ENCODE measurements at places on chromosomes 1 and 21.

DNA sequence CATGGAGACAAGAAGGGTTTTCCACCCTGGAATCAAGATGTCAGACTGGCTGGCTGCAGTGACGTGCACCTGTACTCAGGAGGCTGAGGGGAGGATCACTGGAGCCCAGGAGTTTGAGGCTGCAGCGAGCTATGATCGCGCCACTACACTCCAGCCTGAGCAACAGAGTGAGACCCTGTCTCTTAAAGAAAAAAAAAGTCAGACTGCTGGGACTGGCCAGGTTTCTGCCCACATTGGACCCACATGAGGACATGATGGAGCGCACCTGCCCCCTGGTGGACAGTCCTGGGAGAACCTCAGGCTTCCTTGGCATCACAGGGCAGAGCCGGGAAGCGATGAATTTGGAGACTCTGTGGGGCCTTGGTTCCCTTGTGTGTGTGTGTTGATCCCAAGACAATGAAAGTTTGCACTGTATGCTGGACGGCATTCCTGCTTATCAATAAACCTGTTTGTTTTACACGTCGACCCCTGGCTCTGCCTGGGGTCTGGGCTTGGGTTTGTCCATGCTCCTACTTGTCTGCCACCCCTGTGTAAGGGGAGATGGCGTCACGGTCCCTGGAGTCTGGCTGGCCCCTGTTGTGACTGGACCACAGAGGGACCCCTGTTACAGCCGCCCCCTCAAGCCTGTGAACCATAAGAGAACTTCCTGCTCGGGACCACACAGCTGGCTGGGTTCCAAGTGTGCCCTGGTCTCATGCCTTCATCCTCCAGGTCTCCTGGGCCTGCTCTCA, 20.9 kb upstream of the VPS13D start:
- DNase-seq, result peak; percentile 87

DNA sequence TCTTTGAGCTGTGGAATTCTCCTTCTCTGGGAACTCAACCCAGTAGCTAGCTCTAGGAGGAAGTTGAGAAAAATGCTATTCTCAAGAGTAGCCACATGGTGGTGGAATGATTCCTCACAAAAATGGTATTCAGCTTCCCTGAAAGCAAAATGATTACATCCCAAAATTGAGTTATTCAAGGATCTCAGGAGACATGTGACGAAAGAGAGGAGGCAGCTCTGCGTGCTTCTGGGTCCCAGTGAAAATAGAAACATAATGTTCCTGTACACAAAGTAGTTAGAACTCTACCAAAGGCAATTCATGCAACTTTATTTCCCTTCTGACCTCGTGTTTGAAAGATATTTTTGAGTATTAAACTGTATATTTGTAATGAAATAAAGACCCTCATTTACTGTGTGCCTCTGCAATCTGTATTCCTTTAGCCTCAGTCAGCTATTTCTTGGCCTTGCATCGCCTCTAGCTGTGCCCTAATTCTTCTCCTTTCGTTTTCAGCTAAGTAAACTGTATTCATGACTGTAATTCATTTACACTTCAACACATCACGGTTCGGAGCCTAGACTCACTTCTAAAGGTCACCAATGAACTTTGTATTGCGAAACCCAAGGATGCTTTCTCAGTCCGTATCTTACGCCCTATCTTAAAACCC, 167.3 kb downstream of the FASLG start:
- peak; percentile 28 for DNase-seq

DNA sequence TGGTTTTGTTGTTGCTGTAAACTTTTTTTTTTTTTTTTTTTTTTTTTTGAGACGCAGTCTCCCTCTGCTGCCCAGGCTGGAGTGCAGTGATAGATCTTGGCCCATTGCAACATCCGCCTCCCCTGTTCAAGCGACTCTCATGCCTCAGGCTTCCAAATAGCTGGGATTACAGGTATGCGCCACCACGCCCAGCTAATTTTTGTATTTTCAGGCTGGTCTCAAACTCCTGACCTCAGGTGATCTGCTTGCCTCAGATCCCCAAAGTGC, 78.9 kb upstream of the SLC45A1 start:
- no peak for DNase-seq

- no peak for DNase-seq
Observed at GRCh38 chr1:101522486-101522885, 285.7 kb downstream of the S1PR1 start.

DNA sequence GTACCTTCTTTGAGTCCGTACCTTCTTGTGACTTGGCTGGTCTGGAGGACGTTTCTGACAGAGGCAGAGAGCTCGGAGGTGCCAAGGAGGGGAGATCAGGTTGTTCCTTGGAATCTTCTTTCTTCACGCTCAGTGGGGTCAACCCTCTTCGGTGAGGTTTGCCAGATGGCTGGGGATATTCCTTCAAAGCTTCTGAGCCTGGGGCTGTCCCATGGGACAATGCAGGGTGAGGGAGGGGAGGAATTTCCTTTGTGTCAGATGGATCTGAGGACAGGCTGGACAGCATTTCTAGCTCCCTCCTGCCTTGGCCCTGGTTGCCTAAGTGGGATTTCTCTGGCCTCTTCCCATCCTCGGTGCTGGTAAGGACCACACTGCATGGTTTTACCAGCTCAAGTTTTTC, 95.5 kb upstream of the EDN2 start:
- peak; percentile 83 for DNase-seq

Measured in NCI-H82 (cell line).